ENCODE measurements at places on chromosomes 1 and 21. TPM values are rescaled to one million over a fixed set of nuclear protein-coding genes. Genes with fewer than 3 reads are reported as not detected.
A peak's percentile ranks its signal among the peaks of the same experiment; 100 is the strongest.

Gene EPHA2
- total RNA-seq = 25.0 TPM

Gene SPRR2F
- total RNA-seq = not detected

Gene PMVK
- 37.0 TPM for total RNA-seq

Gene TRIM62
- 8.6 TPM for total RNA-seq

GRCh38 chr1:30040081-30041019 is 683.0 kb downstream of the MATN1 start:
- DNase-seq = no peak

DNA sequence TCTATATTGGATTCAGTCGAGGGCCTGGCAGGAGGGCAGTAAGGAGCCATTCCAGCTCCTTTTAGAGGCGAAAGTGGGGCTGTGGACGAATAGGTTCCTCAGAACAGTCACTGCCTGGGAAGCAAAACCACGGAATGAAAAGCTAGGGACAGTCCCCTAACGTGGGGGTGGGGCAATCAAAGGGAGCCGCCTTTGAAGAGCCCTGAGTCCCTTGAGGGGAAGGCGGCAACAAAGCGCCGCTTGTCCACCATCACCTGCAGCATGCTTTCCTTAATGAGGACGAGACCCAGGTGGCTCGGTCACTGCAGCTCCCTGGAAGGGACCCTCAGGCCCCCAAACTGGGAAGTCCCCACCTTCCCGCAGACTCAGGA is 184.7 kb downstream of the ETS2 start:
- DNase-seq = no peak

DNA sequence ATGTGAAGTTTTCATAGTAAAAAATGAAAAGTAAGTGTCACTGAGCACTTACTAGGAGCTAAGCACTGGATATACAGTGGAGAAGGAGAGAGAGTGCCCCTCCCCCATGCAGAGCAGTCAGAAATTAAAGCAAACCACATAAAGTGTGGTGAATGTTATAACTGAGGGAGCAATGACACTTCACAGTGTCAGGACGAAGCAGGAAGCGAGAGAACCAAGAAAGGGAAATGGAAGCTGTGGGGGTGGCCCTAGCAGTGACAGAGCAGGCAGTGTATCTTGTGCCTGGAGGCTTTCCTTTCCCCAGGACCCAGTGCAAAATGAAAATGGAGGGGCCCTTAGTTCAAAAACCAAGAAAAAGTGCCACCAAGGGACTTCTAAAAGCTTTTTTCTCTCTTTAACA is 21.5 kb upstream of the RCAN3 start:
- no peak for DNase-seq

DNA sequence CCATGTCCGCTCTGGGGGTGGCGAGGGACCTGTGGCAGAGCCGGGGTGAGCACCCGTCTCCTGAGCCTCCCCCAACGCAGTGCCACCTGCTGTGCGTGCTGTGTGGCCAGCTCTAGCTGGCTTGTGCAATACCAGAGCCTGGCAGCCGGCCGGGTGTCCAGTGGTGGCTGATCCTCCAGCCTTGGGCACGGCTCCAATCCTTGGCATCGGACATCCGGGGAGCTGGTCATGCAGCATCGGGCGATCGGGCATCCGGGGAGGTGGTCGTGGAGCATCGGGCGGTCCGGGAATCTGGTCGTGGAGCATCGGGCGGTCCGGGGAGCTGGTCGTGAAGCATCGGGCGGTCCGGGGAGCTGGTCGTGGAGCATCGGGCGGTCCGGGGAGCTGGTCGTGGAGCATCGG is 8.1 kb downstream of the SLX9 start:
- DNase-seq = no peak

DNA sequence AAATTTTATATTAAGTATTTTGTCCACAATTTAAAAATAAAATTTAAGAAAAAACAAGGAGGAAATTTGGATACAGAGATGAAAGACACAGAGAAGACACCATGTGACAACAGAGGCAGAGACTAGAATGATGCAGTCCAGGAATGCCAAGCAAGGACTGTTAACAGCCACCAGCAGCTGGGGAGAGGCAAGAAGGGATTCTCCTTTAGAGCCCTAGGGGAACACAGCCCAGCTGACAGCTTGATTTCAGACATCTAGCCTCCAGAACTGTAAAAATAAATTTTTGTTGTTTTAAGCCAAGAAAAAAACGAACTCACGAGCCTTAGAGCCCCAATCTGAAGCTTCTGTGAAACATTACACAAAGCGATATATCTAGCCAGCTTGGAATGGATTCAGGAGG is 198.5 kb downstream of the ZNF648 start:
- no peak for DNase-seq

GRCh38 chr21:38306433-38307141 is 49.8 kb downstream of the KCNJ15 start:
- DNase-seq = no peak

DNA sequence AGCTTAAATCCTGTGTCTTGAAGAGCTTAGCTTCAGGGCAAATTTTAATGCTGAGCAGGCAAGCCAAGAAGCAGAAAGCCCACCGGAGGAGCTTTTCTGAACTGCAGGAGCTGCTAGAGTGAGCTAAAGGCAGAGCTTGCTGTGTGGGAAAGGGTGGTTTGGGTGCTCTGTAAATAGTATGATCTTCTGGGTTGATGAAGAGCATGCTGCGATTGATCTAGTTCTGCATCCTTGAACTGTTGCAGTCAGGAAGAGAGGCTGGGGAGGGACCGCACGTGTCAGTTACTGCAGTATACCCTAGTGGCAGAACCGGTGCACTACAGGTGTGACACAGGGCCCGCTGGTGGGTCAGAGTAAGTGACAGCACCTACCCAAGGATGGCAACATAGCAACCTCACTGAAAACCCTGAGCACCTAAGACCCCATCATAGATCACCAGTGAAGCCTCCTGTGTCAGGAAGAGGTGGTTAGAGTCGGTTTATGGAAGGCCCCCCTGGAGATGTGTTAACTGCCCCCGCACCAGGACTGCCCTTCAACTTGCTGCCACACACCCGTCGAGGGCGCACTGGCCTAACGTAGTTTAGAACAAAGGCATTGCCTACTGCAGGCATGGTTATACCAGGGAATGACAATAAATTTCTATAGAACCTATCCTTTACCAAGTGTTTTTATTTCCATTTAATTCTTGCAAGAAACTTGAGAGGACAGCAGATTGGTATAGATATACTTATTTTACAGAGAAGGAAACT is 146.0 kb upstream of the KIAA0040 start:
- DNase-seq = peak; percentile 51

DNA sequence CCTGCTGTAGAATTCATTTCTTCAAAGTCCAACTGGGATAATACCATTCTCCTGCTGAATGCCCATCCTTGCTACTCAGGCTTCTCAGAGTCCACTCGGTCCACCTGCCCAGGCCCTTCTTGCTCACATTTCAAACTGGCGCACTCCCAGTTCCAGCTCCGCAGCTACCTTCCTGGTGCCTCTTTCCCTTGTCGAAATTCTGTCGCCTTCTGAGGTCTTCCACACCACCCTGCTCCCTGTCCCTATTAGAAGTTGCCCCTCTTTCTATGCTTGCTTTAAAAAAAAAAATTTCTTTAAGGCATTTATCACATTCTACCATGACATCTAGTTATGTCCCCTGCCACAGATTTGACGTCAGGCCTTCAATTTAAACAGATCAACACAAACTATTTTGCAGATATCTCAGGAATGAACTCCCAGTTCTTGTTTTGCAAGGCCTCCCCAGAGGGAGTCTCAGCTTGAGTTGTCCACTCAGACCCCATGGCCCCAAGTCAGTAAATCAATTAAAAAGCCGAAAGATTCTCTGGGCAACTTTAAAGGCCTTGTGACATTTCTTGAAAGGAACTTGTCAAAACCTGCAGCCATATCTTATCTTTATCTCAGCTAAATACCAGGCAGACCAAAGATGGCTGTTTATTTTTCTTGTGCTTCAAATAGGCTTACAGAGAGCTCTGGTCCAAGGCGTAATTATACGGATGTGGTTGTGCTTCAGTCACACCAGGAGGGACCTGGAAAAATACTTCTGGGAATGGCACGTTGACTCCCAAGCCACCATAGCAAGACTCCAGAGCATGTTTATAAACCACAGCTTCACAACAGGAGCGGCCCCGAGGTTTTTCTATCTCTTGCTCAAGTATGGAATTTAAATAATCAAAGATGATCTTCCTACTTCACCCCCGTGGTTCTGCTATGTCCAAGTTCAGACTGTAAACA is 2.2 kb downstream of the FAM89A start:
- DNase-seq = no peak

- DNase-seq = no peak
These were observed 160.2 kb downstream of the NTMT2 start for GRCh38 chr1:170305777-170306512.

DNA sequence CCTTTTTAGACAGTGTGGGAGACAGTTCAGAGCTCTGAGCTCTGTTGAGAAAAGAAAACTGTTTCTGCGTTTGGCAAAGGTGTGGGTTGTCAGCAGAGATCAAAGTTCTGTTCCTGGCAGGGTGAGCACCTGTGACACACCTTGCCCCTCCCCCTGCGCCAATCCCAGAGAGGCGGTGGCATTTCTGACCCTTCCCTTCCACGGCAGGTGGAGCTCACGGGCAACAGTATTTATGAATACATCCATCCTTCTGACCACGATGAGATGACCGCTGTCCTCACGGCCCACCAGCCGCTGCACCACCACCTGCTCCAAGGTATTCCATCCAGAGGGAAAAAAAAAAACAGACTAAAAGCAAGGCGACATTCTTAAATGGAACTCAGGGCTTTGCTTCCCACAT is 20.7 kb downstream of the SIM2 start:
- no peak for DNase-seq

Data from neural crest cell (in vitro differentiated cells).